Epithelial cell of esophagus (primary cell): ENCODE measurements at places on chromosomes 3 and 15.

DNA sequence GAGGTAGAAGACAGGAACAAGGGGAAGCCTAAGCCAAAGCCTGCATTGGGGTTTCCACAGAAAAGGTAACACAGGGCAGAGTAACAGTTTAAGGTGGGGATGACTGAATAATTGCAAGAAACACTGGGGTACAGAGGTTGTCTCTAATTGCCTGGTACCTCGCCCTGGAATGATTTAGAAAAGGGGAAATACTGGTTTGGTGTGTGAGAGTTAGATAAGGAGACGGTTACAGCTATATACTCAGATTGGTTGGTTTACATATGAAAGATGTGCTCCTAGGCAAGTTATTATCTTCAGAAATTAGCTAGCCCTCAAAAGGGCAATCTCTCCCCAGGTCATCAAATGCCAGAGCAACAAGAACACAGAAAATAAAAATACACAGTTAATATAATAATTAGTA is 58.8 kb downstream of the SMARCC1 start:
- DNase-seq, result no peak

DNA sequence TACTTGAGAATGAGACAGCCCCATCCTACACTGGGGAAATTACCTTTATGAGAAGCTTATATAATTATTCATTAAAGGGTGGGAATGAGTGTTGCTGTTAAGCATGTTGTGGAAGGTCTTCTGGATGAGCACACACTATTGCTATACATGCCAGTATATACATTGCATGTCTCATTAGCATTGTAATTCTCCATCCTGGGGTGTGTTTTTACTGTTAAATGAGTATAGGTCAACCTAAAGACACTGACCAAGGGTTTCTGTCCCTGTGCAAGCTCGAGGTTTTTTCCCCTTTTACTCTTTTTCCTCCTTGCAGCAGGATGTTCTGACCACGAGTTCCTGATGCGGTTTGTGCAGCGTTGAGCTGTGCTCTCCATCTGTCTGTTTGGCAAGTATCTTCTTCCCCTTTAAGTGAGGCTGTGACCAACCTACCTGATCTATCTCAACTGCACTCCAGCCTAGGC is 7.2 kb upstream of the IVD start:
- no peak for DNase-seq

DNA sequence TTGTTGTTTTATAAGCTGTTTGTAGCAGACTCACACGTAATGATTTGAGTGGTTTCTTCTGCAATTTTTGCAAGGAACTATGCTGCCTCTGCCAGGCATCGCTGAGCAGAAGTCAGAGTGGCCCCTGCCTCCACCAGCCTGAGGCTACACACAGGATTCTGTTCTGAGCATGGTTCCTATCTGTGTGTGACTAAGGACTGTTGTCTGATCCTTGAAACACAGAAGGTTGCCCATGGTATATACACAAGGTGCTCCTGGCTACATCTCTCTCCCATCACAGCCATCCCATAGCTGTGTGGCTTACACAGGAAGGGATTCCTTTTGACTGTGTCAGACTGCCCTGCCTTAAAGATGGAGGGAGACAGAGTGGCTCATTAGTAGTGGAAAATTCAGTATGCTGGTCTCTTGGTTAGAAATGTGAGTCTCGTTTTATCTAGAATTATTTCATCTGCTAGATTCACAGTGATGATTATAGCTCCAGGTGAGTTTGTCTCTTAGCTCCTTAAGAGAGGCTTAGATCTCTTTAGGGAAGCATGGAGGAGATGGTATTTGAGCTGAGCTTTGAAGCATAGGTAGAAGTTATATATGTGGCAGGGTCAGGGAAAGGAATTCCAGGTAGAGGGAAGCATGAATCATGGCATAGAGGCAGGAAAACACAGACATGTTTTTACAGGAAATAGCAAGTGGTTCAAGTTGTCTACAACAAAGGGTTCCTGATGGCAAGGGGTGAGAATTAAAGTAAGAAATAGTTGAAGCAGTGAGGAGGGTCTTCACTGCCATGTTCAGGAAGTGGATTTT is 37.5 kb downstream of the SNAPC5 start:
- DNase-seq, result peak; percentile 93

GRCh38 chr3:46214751-46215352 is 6.7 kb upstream of the CCR1 start:
- DNase-seq, result no peak

DNA sequence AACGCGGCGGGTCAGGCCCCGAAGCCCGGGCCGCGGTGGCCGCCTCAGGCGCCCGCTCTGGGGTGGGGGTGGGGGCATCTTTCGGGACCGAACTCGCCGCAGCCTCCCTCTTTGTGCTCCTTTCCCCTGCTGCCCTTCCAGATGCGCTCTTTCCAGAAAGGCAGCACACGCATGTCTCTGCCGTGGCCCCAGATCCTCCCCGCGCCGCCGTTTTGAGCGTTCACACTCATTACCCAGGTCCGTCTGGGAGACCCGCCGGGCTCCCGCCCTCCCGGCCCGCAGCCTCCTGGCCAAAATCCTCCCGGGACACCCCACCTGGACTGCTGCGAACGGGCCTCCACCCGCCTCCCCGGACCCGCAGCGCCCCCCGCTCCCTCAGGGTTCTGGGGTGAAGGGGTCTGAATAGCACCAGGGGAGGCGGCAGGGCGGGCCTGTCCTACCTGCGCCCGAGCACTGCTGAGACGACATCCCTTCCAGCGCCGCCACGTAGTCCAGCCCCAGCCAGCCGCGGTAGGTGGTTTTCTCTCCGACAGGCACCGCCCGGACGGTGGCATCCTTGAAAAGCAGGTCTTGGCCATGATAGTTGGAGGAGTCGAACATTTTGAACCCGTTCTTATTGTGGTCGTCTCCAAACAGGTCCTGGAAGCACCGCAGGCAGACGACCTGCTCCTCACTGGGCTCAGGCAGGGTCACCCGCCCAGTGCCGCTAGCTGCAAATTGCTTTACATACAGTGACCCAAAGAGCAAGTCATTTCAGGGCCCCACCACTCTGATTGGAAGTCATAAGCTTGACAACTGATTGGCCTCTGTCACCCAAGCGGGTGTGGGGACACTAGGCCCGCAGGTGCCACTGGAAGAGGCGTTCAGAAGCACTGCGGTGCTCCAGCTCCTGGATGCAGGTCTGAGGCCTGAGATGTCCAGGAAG is 25.9 kb downstream of the MELTF start:
- DNase-seq, result peak; percentile 38

DNA sequence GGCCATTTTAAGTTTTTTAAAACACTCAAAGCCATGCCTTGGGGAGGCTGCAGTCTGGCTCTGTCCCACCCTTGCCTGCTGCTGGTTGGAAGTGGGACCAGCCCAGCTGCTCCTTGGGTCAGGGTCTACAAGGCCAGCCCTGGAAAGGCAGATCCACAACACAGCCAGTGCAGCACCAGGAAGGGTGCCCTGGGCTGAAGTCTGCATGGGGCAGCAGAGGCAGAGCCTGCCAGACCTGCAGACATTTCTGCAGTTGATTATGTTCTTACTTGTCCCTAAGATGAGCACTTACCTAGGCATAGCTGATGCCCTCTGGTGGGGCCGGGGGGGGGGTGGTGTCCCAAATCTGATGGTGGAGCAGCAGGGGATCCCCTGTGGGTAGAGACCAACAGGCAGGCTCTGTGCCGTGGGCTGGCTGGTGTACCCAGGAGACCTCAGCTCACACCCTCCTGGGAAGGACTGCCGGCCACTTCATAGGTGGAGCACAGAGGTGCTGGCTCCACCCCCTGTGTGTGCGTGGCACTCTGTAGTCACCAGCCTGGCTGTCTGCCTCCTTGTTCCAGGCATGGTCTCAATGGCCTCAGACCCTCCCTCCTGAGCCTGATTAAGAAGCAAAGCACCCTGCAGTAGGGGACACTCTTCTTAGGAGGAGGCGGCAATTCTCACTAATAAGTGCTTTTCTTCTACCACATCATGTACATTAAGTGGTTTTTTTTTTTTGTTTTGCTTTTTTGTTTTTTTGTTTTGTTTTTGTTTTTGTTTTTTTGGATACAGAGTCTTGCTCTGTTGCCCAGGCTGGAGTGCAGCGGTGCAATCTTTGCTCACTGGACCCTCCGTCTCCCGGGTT is 97.4 kb upstream of the KLF13 start:
- DNase-seq, result peak; percentile 18

DNA sequence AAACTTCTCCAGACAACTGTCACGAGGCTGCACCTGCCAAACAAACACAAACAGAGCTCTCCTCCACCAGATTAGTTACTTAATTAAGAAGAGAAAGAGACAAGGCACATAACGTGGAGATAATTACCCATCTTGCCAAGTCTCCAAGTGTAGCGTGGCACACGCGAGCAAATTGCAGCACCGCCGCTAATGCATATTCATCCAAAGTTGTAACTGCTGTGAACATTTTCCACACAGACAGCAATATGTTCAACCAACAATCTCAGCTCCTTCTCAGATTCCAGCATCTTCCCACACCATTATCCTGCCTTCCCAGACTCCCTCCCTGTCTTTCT is 309.6 kb upstream of the TLE3 start:
- DNase-seq, result no peak

GRCh38 chr3:167626490-167626889 is 27.3 kb downstream of the WDR49 start:
- peak; percentile 14 for DNase-seq

- peak; percentile 82 for DNase-seq
These were observed 11.8 kb downstream of the ANAPC13 start for GRCh38 chr3:134473868-134474546.

DNA sequence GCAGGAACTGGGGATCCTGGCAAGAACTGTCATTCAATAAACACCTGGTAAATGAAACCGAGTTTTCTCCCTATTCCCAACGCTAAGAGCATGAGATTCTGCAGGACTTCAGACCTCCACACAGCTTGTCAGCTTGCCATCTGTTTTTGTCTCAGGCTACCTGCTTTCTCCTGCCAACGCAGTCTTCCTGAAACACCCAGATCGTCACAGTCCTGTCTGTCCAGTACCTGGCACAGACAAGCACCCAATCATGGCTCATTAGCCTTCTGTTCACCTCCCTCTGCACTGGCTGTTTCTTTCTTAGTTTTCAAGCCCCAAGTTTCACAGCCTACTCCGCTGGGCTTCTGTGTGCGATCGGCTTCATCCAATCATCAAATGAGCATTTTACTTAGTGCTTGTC is 5.0 kb downstream of the SLC12A8 start:
- DNase-seq, result no peak

- DNase-seq, result peak; percentile 10
These were observed 97.7 kb downstream of the HHLA2 start for GRCh38 chr3:108394016-108394415.

DNA sequence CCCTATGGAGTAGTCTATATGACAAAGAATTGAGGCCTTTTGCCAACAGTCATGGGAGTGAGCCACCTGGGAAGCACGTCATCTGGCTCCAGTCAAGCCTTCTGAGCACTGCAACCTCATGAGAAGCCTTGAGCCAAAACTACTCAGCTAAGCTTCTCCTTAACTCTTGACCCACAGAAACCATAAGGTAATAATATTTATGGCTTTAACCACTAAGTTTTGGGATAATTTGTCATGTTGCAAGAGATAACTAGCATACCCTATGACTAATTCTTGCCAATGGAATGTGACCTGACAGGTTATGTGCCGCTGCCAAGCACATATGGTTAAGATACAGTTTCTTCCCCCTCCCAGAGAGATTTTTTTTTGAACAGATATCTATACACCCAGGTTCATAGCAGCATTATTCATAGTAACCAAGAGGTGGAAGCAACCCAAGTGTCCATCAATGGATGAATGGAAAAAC is 11.8 kb upstream of the SLC6A11 start:
- peak; percentile 96 for DNase-seq

GRCh38 chr3:10631224-10631623 is 125.8 kb upstream of the ATP2B2 start:
- no peak for DNase-seq

GRCh38 chr3:194396859-194397756 is 2.0 kb downstream of the GP5 start:
- DNase-seq, result peak; percentile 64

DNA sequence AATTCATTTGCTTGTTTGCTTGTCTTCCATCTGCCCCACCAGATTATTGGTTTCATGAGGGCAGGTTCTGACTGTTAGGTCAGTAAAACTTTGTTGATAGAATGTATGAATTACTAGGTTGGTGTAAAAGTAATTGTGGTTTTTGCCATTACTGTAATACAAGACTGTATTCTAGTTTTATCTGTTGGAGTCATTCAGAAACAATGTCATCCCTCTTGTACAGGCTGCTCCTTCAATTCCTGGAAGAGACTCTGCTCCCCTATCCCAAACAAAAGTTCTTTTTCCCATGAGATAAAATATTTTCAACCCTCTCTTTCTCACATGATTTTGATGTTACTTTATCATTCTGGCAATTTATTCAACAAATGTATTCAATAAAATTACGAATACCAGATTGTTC is 115.0 kb downstream of the CHST2 start:
- DNase-seq, result no peak

DNA sequence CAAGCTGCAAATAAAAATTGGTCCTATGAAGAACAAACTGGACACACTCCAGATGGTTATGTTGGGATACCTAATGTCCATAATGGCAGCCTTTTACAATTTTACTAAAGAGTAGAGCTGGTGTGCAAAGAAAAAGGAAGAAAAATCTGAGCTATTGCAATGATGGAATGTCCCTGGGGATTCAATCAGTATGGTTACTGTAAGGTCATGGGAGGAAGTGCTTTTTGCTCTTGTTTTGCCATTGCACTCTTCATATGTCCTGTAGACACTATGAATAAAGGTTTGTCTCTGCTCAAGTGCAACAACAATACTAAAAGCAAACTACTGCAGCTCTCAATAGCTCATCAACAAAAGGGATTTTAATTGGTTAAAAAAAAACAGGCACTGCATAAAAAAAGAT is 5.4 kb downstream of the PFN2 start:
- DNase-seq, result no peak

- no peak for DNase-seq
These were observed 77.3 kb downstream of the HMG20A start for GRCh38 chr15:77497942-77498361.

DNA sequence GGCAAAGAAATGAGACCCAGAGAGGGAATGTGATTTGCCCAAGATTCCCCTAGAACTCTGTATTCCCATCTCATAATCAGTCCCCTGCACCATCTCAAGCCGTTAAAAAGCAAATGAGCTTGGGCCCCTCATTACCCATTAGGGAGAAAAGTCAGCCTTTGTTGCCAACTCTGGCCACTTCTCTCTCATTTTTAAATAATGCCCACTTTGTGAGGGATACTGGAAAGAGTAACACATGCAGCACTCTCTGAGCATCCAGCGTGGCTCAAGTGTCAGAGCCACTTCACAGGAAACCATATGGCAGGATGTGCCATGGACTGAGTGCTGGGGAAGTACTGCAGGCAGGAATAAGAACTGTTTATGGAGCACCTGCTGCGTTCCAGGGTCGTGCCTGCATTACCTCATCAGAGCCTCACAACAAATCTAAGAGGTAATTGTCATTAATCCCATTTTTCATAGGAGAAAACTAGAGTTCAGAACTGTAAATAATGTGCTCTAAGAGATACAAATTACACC is 49.8 kb upstream of the SLC6A1 start:
- DNase-seq, result no peak

DNA sequence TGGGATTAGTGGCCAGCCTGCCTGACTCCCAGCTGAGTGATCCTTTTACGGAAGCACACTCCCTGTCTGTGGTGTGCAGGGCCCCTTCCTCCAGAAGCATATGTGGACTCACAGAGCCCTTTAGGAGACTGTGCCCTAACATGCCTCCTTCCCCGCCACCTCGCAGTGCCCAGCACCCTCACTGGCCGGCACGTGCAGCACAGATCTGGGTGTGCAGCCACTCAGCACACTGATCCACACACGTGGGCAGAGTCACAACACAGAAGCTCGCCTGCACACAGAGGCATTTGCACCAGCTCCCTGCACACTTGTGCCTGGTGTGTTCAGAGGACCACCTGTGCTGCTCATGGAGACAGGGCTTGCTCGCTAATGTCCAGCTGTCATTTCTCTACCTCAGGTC is 23.6 kb upstream of the CSPG4 start:
- no peak for DNase-seq

- no peak for DNase-seq
These were observed 40.8 kb downstream of the MKRN3 start for GRCh38 chr15:23606226-23606625.
